ENCODE measurements at places on chromosomes 7 and 10.

DNA sequence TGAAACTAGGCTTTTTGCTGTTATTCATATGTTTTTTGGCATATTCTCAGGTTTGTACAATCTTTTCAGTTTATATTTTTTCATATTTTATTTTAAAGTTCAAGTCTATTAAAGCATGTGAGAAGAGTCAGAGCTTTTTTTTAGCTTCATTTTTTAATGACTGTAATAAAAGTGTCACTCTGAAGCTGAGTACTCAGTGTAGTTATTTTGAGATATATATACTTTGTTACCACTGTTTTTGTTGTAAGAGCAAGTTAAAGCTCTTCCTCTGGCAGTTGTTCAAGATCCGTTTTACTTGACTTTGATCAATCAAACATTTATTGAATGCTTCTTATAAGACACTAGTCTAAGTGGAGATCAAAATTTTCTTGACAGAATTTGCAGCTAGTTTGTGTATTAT is 37.5 kb downstream of the CASD1 start:
- DNase-seq = no peak

DNA sequence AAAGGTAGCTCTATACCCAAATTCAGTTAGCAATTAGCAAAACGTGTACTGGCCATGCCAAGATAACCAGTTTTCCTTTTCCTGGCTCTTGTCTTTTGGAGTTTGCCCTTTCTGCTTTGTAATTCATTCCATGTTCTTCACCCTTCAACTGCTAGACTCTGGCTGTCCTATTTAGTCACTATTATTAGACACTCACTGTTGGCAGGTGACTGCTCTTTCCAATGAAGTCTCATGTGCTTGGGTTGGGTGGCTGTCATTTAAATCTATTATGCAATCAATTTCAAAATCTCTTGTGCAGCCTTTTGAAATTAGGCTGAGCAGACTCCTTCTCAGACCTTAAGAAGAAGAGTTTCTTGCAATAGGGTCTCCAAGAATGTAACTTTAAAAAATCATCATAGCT is 266.5 kb downstream of the GPR158 start:
- no peak for DNase-seq

GRCh38 chr7:45039106-45039505 is 39.1 kb downstream of the CCM2 start:
- no peak for DNase-seq

- no peak for DNase-seq
Measured at GRCh38 chr7:147071536-147071935, 954.9 kb downstream of the CNTNAP2 start.

GRCh38 chr10:128739930-128740329 is 613.7 kb upstream of the MKI67 start:
- DNase-seq = no peak

DNA sequence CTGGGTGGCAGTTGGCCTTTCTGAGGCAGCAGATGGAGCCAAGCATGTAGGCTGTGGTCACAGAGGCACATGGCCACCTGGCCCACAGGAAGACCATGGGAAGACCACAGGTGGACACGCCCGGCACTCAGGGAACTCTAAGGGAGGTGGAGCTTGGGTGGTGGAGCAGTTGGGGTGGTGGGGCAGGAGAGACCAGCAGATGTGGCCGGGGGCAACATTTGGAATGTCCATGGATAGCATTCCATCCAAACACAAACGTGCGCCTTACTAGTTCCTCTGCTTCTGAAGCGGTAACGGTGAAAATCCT is 290.9 kb downstream of the PTPRN2 start:
- DNase-seq = no peak

- no peak for DNase-seq
Measured at GRCh38 chr7:7237201-7237977, 55.0 kb downstream of the C1GALT1 start.

- no peak for DNase-seq
Measured at GRCh38 chr10:116878123-116878522, 28.8 kb downstream of the ENO4 start.

- no peak for DNase-seq
Measured at GRCh38 chr10:63766745-63767137, 245.5 kb downstream of the REEP3 start.

GRCh38 chr10:104339469-104340110 is 1.3 kb upstream of the ITPRIP start:
- DNase-seq = no peak

DNA sequence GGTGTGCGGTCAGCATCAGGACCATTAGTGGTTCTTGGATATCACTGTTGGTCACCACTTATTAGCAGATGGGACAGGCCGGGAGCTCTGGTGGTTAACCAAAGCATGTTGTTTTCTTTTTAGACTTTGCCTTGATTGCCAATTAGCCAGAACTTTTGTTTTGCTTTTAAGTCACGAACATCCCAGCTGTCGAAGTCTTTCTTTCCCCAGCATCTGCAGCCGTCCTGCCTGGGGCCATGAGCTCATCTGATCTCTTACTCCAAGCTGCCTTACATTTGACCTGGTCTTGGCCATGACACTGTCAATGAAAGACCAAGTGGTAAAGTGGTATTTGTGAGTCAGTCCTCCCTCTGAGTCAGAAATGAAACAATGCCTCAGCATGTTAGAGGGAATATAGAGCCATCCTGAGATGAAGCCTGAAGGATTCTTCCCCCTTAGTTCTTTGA is 53.9 kb upstream of the CREB5 start:
- DNase-seq = no peak

DNA sequence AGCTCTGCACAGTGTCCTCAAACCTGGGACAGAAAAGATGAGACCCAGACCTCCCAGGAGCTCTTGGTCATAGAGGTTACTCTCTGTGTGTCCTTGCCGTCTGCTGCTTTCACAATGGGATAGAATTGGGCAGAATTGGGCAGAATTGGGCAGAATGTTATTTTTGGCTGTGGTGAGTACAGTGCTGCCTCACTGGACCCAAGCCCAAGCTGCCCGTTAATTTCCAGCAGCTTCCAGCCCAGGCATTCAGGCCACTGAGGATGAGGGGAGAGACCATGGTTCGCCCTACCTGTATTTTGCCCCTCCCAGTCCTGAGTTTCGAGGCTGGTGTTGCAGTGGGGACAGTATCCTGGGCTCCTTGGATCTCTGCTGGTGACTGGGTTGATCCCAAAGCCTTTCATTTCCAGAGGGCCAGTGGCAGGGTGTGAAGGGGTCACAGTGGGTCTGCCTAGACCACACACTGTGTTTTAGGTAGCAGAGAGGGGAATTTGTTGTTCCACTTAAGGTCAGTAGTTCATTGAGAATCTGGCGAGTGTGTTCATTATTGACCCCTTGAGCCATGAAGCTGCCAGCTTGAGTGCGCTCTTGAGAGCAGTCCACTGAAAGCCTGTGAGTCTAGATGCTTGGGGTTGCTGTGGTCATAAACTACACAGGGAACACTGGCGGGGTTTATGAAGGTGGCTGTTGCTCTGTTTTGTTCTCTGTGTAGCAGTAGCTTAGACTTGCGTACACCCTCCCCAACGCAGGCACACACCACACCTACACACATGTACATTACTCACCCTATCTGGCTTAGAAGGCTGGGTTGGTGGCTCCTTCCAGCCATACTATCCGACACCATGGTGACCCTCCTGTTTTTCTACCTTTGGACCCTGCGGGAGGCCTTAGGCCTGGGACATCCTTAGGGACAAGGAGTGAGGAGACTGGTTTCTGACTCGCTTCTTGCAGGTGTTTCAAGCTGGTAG is 23.5 kb downstream of the NACAD start:
- DNase-seq = no peak

DNA sequence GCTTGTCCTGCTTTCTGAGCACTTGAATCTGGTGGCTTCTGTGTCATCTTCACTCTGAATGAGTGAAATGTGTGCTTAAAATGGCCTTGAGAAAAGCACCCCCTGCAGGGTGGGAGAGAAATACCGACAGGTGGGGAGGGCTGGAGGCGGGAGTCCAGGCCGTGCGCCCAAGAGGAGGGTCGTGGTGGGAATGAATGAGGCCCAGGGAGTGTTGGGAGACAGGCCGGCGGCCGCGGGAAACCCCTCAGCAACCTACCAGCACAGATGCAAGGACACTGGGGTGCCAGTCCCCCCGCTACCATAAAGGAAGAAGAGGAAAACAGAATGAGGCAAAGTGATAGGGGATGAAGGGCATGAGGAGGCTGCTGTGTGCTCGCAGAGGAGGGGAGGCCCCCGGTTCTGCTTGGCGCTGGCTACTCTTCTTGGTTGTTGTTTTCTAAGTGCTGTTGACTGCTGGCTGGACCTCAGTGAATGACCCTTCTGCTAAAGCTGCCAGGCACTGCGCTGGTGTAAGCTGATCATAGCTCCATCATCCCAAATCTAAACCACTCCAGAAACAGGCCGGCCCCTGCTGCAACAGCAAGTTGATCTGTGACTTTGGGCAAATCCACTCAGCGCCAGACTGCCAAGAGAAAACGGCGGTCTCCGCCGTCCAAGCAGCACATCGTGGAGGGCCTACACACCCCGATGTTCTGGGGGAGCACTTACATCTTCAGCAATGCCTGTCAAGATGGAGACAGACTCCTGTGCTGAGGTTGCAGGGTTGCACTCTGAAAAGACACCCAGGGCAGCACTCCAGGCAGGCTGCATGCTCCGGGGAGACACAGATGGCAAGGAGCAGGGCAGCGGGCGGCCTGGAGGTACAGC is 378.5 kb downstream of the DNAJB6 start:
- no peak for DNase-seq

GRCh38 chr10:31034098-31034909 is 2.6 kb upstream of the ZNF438 start:
- DNase-seq = no peak

GRCh38 chr7:130719541-130719940 is 14.5 kb downstream of the KLF14 start:
- no peak for DNase-seq

GRCh38 chr7:70334295-70334694 is 736.0 kb downstream of the AUTS2 start:
- DNase-seq = no peak

DNA sequence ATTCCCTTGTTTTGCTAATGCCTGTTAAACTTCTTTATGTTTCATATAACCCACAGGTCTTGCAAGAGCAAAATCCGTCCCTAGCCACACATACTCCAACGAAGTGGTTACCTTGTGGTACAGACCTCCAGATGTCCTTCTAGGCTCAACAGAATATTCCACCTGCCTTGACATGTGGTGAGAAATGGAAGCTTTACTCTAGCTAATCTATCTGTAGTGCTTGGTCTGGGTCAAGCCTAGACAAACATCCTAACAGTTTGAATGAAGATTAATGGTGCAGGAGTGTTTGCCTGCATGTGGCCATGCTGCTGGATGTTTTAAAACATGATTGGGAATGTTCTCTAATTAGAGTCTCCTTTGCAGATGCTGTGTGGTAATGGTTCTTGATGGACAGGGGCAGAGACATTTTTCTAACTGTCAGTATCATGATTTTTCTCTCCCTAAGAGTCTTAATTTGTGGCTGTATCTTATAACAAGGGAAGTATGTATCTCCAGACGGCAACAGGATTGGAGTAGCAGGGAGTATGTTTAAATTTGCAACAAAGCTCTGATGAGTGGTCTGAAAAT is 308.5 kb upstream of the FZD1 start:
- DNase-seq = no peak

DNA sequence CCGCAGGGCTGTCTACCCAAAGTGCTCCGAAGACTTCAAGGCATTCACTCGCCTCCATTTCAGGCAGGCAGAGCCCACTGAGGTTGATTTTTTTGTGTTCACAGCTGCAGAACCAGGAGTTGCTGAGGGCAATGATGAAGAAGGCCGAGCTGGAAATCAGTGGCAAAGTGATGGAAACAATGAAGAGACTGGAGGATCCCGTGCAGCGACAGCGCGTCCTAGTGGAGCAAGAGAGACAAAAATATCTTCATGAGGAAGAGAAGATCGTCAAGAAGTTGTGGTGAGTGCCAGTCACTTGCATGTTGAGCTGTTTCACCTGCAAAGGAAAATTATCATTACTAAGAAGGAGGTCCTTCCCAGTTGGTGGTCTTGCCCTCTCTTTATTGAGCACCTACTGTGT is 210.5 kb downstream of the ARHGAP21 start:
- no peak for DNase-seq

GRCh38 chr7:49848211-49848841 is 74.9 kb downstream of the VWC2 start:
- no peak for DNase-seq

- no peak for DNase-seq
Measured at GRCh38 chr7:45662540-45663166, 88.5 kb downstream of the ADCY1 start.

DNA sequence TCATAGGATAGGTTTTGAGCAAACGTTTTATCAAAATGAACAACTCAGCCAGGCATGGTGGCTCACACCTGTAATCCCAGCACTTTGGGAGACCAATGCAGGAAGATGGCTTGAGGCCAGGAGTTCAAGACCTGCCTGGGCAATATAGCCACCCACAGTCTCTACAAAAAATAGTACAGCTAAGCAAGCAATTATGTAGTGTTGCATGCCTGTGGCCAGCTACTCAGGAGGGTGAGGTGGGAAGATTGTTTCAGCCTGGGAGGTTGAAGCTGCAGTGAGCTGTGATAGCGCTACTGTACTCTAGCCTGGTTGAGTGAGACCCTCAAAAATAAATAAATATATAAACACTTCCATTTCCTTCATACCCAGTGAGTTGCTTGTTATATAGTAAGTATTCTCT is 67.1 kb downstream of the LSMEM1 start:
- DNase-seq = no peak

GRCh38 chr10:75959209-75959608 is 527.8 kb downstream of the LRMDA start:
- no peak for DNase-seq

DNA sequence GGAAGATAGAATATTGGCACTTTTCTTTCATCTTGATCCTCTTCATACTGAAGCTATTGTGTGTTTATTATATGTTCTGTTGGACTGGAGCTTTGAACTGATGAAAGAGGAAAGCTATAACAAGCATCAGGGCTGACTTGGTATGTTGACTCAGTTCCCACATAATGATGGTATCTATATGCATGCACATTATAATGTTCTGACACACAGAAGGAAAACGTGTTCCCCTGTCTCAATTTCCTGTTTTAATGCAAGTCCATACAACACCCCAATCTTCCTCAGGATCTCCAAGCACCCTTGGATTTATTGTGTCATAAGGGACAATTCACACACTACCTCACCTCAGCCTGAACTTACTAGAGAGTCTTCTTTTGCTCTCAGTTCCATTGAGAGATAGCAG is 8.3 kb upstream of the WASL start:
- DNase-seq = no peak

DNA sequence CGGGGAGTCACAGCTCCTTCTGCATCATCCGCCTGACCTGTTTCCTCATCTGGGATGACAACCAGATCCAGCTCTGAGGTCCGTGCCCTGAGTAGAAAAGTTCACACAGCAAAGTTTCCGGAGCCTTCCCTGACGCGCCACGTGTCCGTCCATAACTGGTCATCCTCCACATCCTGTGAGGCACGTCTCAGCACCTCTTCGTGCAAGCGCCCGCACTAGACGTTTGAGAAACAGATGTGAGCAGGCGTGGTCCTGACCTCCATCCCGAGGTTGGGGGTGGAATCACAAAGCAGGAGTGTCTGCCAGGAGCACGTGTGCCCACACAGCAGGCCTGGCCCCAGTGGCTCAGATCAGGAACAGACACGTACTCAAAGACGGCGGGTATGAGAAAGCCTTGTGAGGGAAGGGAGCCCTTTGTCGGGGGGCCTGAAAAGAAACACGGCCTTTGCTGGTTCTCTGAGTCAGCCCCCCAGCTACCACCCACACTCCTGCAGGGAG is 520.8 kb downstream of the DNAJB6 start:
- no peak for DNase-seq

Data from T-helper 17 cell (primary cell).